ENCODE measurements at places on chromosomes 11 and 22.

GRCh38 chr22:44994399-44995104 lies 15.3 kb downstream of the PHF21B start:
- DNase-seq, result no peak

DNA sequence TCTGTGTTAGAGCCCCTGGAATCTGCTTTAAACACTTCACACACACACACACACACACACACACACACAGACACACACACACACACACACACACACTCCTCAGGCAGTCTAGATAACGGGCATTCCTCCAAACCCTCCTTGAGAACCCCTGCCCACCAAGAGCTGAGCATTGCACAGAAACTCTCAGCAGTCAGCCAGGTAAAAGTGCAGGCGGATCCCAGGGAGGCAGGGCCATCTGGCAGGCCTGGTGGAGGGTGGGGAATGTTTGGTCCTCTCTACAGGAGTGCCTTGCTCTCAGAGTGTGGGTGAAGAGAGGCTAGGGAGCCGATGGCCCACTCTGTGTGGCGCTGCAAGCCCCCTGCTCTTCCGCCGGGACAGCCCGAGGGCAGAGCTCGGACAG lies 190.2 kb downstream of the BUD13 start:
- DNase-seq, result no peak

- DNase-seq, result no peak
Observed at GRCh38 chr11:5705688-5706087, 16.1 kb downstream of the TRIM22 start.

- no peak for DNase-seq
Observed at GRCh38 chr22:45552580-45553350, 50.1 kb downstream of the FBLN1 start.

DNA sequence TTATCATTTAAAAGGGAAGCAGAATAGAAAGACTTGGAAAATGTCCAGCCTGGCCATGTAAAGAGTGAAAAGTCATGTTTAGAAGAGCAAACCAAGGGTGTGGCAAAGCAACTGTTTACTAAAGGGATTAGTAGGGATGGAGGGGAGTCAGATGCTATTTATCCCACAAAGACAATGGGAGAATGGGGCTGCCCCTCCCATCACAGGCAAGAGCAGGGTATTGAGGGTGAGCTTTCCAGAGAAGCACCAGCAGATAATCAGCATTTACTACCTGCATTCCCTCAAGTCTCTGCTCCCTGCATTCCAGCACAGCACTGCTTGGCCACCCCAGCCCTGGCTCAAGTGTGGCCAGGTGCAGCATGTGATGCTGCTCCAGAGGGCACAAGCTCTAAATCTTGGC lies 18.5 kb upstream of the QSER1 start:
- DNase-seq, result peak; percentile 89

DNA sequence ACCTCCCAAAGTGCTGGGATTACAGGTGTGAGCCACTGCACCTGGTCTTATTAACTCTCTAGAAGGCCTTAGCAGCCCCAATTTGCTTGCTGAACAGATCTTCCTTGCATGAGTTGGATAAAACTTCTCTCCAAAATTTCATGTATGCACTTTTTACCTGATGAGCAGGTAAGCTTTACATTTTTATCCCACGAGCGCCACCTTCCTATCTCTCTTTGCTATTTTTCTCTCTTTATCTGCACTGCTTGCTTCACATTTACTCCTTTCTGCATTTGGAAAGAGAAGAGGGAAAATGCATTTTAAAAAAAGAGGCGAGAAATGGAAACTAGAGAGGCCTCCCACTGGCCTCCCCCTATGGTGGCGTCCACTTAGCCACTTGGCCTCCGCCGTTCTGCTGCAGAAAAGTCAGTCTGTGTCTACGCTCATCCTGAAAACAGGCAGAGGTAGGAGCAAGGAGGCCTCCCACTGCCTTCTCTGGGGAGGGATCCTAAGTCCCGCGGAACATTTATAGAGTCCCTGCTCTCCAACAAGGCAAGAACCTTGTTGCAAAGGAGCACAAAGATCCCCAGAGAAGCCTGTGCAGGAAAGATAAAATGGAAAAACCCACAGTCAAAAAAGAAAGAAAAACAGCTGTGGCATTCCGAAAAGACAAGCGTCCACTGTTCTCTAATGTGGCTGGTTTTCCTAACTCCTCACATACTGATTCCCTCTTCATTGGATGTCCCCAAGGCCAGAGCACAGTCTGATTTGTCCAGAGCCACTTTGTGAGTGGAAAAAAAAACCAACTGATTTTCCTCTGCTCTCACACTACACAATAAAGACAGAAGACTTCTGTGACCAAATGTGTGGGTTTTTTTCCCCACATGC lies 62.2 kb upstream of the INCENP start:
- no peak for DNase-seq

DNA sequence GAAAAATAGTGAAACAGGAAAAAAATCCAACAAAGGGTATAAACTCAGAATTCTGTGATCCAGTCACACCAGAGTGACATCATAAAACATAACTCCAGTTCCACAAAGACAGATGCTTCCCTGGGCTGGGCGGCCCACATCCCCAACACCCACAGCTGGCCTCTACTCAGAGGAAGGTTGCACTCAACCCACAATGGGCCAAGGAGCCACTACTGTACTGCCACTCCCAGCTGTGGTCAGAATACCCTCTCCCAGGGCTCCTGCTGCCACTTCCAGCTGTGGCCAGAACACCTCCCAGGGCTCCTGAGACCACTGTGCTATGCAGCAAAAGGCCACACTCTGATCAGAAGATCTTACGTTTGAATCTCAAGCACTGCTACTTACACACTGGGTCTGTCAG lies 18.3 kb downstream of the SMCO4 start:
- no peak for DNase-seq

DNA sequence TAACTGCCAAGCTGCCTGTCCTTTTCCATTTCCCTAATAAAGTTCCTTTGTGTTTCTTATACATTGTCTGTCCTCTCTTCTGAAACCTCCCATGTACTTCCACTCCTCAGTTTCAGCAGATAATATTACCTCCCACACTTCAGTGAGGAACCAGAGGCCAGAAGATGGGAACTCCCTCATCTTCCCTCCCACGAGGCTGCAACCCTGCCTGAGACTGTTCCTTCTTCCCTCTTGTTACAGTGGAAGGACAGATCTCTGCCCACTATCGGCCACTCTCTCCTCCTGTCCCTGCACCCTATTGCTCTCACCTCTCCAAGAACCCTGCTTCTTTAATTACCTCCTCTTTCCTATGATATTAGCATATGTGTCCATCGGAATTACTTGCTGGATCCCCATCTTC lies 38.1 kb upstream of the SWAP70 start:
- no peak for DNase-seq

DNA sequence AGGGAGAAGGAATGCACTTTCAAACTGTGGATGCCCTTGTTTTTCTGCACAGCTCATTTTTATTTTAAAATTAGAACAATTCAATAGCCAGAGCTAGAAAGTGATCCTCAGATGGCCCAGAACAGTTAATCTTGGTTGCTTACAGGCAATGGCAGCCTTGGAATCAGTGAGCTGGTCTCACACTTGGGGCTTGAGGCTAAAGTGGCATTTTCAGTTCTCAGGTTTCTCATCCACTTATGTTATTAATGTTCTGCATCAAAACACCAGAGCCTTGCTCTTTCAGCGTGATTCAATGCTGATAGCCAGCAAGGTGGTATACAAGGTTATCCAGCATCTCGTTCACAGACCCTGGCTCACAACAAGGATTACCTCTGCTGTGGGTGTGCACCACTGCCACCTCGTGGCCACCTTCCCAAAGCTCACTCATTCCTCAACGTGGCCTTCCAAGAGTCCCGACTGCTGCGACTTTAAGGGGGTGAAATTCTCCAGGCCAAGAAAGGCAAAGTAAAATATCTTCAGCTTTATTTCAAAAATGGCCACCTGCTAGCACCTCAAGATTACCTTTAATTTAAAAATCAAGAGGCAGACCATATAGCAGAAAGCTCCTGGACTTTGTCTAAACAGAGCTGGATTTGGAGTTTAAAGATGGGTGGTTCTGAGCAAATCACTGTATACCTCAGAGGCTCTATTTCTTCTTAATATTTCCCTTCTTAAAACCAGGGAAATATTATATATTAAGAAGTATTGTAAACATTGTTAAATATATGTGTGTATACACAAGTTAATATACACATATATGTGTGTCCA lies 34.2 kb upstream of the FSHB start:
- no peak for DNase-seq

DNA sequence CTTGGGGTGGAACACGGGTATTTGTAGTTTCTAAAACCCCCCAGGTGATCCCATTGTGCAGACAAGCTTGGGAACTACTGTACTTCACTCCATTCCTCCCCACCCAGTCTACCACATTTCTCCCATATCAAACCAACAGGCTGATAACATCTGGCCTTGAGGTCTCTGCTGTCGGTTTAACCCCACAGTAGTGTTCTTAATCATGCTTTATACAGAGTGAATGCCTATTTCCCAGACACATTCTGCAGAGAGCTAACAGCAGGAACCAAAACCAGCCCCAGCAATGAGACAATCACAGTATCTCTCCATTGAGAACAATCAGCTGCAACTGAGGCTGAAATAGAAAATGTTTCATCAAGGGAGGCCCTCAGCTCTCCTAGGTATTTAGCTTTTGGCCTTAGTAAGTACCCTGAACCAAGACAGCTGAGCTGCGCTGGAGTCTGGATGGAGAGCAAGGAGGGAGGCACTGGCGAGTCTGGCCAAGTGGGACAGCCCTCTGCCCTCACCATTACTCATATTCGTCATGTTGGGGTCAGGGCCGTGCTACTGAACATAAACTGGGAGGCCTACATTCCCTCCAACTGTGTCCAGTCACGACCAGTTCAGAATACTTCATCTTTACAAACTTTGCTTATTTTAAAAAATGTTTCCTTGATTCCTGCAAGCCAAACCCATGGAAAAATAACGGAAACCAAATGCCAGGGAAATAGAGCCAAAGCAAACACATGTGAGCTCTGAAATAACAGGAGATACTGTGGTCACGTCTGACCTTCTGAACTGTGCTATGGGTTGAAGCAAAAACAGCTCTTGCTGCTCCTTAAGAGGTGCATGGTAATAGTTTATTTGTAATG lies 81.0 kb downstream of the CCDC34 start:
- DNase-seq, result no peak

All from esophagus muscularis mucosa (tissue), 4 donors.